ENCODE measurements at places on chromosomes 5 and 9. TPM values are rescaled to one million over a fixed set of nuclear protein-coding genes. Genes with fewer than 3 reads are reported as not detected.

GRCh38 chr5:100900142-100900795 lies 2.8 kb downstream of the ST8SIA4 start:
- H3K27ac ChIP-seq, result no peak overlapping the region
- H3K36me3 ChIP-seq, result no peaks in the 10 kb centered on the region
- no peak for DNase-seq
- H3K27me3 ChIP-seq, result peaks cover 54% of the 10 kb centered on the region

GRCh38 chr9:86577420-86578333 lies 223.5 kb upstream of the TUT7 start:
- no peak for DNase-seq
- H3K27ac ChIP-seq, result no peak overlapping the region
- H3K36me3 ChIP-seq, result no peaks in the 10 kb centered on the region

GRCh38 chr5:148849461-148849860 lies 23.1 kb downstream of the ADRB2 start:
- H3K27ac ChIP-seq, result no peak overlapping the region
- H3K4me1 ChIP-seq, result peaks cover 5% of the 10 kb centered on the region
- H3K4me3 ChIP-seq, result no peak overlapping the region
- peaks cover 7% of the 10 kb centered on the region for H3K27me3 ChIP-seq

GRCh38 chr9:4700091-4700490 lies 20.7 kb downstream of the CDC37L1 start:
- H3K36me3 ChIP-seq, result peaks cover 4% of the 10 kb centered on the region
- no peak for DNase-seq
- no peak overlapping the region for H3K4me3 ChIP-seq
- no peaks in the 10 kb centered on the region for H3K27me3 ChIP-seq
- no peak overlapping the region for H3K27ac ChIP-seq
- H3K4me1 ChIP-seq, result no peaks in the 10 kb centered on the region

Gene ZNF484
- total RNA-seq, result 13.3 TPM

Gene CTSL
- total RNA-seq, result 33.8 TPM

DNA sequence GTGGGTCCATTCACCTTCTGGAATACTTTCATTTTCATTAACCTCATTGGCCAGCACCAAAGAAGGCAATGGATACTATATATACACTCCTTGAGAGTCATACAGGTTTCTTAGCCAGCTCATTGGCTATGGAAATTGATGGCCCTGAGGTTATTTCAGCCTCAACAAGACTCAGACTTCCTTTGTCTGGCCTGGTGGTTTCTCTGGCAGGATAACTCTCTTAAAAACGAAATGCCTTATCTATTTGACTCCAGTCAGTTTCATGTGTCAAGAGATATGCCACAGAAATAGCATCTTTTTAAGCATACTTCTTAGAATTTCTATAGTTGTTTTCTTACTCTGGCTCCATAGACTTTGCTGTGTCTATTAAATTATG lies 28.9 kb downstream of the CDH9 start:
- no peak for DNase-seq
- H3K27ac ChIP-seq, result no peak overlapping the region
- no peaks in the 10 kb centered on the region for H3K4me1 ChIP-seq
- H3K4me3 ChIP-seq, result no peak overlapping the region
- H3K27me3 ChIP-seq, result no peaks in the 10 kb centered on the region

GRCh38 chr5:180618829-180619562 lies 27.7 kb upstream of the SCGB3A1 start:
- H3K36me3 ChIP-seq, result no peaks in the 10 kb centered on the region
- H3K4me3 ChIP-seq, result peak overlapping the region; percentile 88
- H3K27me3 ChIP-seq, result peaks cover 4% of the 10 kb centered on the region

DNA sequence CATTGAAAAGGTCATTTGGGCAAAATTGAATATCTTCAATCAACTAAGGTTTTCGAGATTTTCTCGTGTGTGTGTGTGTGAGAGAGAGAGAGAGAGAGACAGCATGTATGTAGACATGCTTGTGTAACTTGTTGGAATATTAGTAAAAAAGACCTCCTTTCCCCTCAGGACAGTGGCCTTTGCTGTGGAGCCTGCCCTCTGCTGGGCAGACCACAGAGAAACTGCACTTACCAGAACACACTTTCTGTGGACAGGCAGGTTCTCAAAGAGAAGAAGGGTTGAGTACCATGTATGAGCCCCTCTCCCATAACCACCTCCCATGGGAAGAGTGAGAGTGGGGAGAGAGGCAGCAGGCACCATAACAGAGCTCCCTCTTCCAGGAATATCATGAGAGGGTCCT lies 45.6 kb downstream of the CFAP90 start:
- no peaks in the 10 kb centered on the region for H3K4me1 ChIP-seq
- DNase-seq, result no peak
- no peak overlapping the region for H3K4me3 ChIP-seq

DNA sequence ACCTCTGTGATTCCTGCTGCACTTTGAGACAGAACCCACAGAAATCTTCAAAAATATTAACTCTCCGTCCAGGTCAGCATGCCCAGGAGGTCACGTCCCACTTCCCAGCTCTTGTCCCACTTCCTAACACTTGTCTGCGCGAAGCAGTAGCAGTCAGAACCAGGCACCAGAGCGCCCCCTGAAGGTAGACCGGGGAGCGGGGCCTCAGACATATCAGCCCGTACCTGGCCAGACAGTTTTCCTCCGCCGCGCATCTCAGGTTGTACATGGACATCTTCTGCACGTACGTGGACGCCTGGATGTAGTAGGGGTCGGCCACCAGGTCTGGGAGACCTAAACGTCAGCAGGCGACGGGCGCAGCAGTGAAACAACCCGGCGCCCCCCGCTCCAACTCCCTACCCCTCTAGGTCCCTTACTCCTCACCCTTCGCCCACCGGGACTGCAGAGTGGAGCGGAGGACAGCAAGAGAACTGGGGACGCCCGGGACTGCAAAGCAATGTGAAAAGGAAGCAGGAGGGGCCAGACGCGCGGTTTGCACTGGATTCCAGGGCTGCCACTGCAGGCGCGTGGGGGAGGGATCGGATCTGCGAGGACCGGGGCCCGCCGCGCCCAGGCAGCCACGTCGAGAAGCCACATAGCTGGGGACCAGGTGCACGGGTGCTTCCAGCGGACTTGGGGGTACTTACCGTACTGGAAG lies 1.2 kb downstream of the LOX start:
- H3K27me3 ChIP-seq, result peaks cover 42% of the 10 kb centered on the region
- peaks cover 23% of the 10 kb centered on the region for H3K4me1 ChIP-seq
- no peaks in the 10 kb centered on the region for H3K36me3 ChIP-seq
- peak overlapping the region; percentile 85 for H3K4me3 ChIP-seq

Gene GOLGA1
- 15.9 TPM for total RNA-seq

DNA sequence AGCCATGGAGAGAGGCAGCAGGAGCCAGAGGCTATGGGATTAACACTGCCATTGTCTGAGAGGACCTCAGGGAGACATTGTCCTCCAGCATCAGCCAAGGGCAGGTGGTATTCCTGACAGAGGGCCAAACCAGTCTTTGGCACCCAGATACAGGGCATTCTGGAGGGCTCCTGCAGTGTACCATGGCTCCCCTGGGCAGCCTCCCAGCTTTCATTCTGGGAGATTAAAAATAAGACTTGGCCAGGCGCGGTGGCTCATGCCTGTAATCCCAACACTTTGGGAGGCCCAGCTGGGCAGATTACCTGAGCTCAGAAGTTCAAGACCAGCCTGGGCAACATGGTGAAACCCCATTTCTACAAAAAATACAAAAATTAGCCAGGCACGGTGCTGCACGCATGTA lies 4.2 kb downstream of the MTAP start:
- peaks cover 46% of the 10 kb centered on the region for H3K4me1 ChIP-seq
- H3K27me3 ChIP-seq, result peaks cover 8% of the 10 kb centered on the region
- H3K4me3 ChIP-seq, result no peak overlapping the region
- no peak overlapping the region for H3K27ac ChIP-seq
- peaks cover 19% of the 10 kb centered on the region for H3K36me3 ChIP-seq

- DNase-seq, result no peak
- H3K27ac ChIP-seq, result no peak overlapping the region
- peaks cover 4% of the 10 kb centered on the region for H3K4me1 ChIP-seq
- no peaks in the 10 kb centered on the region for H3K27me3 ChIP-seq
- H3K36me3 ChIP-seq, result peaks cover 6% of the 10 kb centered on the region
- no peak overlapping the region for H3K4me3 ChIP-seq
Observed at GRCh38 chr5:82309091-82309531, 31.0 kb upstream of the RPS23 start.

DNA sequence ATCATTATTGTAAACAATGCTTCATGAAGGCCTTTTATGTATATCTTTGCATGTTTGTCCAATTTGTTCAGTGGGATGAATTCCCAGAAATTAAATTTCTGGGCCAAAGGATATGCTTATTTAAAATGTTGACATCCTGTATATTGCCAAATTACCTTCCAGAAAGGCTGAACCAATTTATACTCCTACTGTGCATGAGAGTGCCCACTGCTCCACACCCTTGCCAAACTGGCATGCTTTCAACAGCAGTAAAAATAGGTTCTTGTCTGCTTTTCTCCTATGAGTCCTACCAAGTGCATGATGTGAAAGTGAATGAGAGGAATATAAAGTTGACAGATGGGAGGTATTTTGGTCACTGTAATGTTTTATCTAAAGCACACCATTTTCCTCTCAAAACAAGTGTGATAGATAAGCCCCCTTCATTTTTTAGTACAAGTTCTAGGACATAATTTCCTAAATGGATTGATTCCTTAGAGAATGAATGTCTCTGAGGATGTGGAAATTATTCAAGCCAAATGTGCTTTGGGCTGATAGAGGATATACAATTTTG lies 70.5 kb upstream of the ERBIN start:
- H3K36me3 ChIP-seq, result no peaks in the 10 kb centered on the region
- H3K4me3 ChIP-seq, result no peak overlapping the region
- H3K27me3 ChIP-seq, result no peaks in the 10 kb centered on the region
- no peaks in the 10 kb centered on the region for H3K4me1 ChIP-seq
- no peak for DNase-seq

- H3K27me3 ChIP-seq, result no peaks in the 10 kb centered on the region
- H3K27ac ChIP-seq, result no peak overlapping the region
- H3K4me3 ChIP-seq, result no peak overlapping the region
Observed at GRCh38 chr5:94670726-94671125, 52.3 kb downstream of the SLF1 start.

DNA sequence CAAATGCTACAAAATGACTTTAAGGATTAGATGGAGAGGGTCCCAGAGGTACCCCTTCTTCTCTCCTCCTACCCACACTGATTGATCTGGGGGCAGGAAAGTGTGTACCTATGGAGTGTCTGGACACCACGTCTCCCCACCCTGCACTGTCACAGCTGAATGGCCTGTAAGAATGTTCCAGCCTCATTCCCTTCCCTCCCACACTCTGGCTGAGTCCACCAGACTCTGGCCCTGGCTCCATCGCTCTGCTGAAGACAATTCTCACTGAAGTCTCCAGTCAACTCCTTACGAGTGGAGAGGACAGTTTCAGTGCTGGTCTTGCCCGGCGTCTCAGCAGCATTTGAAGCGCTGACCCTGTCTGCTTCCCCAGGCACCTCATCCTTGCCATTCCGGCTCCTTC lies 105.8 kb downstream of the TTLL11 start:
- H3K27ac ChIP-seq, result no peak overlapping the region
- H3K27me3 ChIP-seq, result no peaks in the 10 kb centered on the region
- no peaks in the 10 kb centered on the region for H3K4me1 ChIP-seq
- DNase-seq, result no peak
- no peak overlapping the region for H3K4me3 ChIP-seq

Gene SLC36A2
- not detected for total RNA-seq

Gene SHISAL2B
- 0.55 TPM for total RNA-seq

DNA sequence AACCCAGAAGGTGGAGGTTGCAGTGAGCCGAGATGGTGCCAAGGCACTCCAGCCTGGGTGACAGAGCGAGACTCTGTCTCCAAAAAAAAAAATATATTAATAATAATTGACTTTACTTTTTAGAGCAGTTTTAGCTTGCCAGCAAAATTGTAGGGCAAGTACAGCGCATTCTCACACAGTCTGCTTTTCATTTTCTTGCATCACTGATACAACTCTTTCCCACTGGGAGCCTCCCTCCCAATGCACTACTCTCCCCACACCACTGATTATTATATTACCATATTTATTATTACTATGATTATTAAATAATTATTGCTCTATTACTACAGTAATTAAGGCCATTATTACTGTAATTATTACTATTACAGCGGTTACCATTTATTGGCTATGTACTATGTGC lies 212.8 kb downstream of the GNA14 start:
- no peaks in the 10 kb centered on the region for H3K36me3 ChIP-seq
- no peak overlapping the region for H3K4me3 ChIP-seq
- no peak for DNase-seq
- peaks cover 4% of the 10 kb centered on the region for H3K27me3 ChIP-seq
- peaks cover 8% of the 10 kb centered on the region for H3K4me1 ChIP-seq
- H3K27ac ChIP-seq, result no peak overlapping the region

- H3K27me3 ChIP-seq, result peaks cover 10% of the 10 kb centered on the region
- H3K4me1 ChIP-seq, result no peaks in the 10 kb centered on the region
- H3K4me3 ChIP-seq, result no peak overlapping the region
- H3K36me3 ChIP-seq, result no peaks in the 10 kb centered on the region
Observed at GRCh38 chr9:89640361-89640760, 35.5 kb downstream of the GADD45G start.

GRCh38 chr5:135233477-135233876 lies 165.6 kb downstream of the MACROH2A1 start:
- H3K4me1 ChIP-seq, result no peaks in the 10 kb centered on the region
- no peaks in the 10 kb centered on the region for H3K36me3 ChIP-seq
- H3K4me3 ChIP-seq, result no peak overlapping the region
- H3K27ac ChIP-seq, result no peak overlapping the region
- DNase-seq, result no peak

GRCh38 chr9:137318602-137319001 lies 16.5 kb upstream of the NRARP start:
- no peaks in the 10 kb centered on the region for H3K36me3 ChIP-seq
- H3K27ac ChIP-seq, result peak overlapping the region; percentile 67
- no peaks in the 10 kb centered on the region for H3K27me3 ChIP-seq
- H3K4me1 ChIP-seq, result peaks cover 19% of the 10 kb centered on the region

Gene CCNJL
- 29.7 TPM for total RNA-seq

DNA sequence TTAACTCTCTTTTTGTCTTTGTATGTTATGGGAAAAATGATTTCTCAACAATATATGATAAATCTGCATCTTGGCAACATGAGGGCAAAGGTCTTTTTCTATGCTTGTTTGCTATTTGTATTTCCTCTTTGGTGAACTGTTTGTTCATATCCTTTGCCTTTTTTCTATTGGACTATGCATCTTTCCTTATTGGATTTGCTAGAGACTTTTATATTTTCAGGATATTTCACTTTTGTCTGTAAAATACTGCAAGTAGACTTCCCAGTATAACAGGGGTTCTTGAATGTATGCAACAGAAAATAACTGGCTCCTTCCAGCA lies 69.4 kb upstream of the SSBP2 start:
- no peak overlapping the region for H3K27ac ChIP-seq
- H3K27me3 ChIP-seq, result no peaks in the 10 kb centered on the region
- H3K4me1 ChIP-seq, result no peaks in the 10 kb centered on the region
- H3K36me3 ChIP-seq, result no peaks in the 10 kb centered on the region
- H3K4me3 ChIP-seq, result no peak overlapping the region

DNA sequence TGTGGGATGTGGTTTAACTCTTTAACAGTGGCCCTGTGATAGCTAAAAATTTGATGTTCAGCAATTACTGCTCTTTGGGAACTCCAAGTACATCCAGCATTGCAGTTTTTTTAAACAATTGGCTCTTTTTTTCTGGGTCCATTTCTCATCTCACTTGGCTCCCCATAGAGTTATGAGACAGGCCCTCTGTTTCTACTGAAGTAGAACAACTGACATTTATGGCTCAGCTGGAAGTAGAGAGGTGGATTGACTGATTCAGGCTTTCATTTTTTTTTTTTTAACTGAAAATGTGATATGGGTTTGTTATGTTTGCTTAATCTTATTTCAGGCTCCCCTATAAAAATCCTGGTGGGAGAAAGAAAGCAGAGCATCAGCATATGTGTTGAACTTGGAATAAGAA lies 96.6 kb upstream of the CD180 start:
- no peaks in the 10 kb centered on the region for H3K27me3 ChIP-seq
- peaks cover 2% of the 10 kb centered on the region for H3K36me3 ChIP-seq
- DNase-seq, result no peak
- H3K4me3 ChIP-seq, result no peak overlapping the region
- H3K27ac ChIP-seq, result no peak overlapping the region
- peaks cover 40% of the 10 kb centered on the region for H3K4me1 ChIP-seq

Gene TMC1
- total RNA-seq, result 0.33 TPM

Gene NTRK2
- 20.1 TPM for total RNA-seq
